ENCODE measurements at places on chromosomes 12 and 14.
A peak's percentile ranks its signal among the peaks of the same experiment; 100 is the strongest.

DNA sequence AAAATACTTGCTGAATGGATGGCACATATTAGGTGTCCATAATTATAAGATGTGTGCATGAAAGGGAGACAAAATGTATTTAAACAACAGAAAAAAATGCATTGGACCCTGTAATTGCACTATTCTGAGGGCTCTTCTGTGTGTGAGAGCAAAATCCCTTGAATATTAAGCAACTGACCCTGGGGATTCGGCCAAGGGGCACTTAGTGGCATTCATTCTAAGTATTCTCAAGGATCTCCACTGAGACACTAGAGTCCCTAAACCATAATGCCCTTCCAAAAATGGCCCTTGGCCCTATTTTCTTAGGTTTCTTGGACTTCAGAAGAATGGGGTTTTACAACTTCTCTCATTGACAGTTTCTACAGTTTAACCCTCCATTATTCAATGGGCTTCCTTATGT lies 388.6 kb downstream of the GLT1D1 start:
- no peak for DNase-seq

DNA sequence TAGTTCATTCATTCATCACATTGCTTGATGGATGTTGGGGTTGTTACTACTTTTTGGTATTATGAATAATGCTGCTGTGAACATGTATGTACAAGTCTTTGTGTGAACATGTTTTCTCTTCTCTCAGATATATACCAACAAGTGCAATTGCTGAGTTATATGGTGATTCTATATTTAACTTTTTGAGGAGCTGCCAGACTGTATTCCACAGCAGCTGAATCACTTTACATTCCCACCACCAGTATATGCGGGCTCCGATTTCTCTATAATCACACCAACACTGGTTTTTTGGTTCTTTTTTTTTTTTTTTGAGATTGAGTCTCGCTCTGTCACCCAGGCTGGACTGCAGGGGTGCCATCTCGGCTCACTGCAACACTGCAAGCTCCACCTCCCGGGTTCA lies 22.2 kb upstream of the PLEKHG6 start:
- no peak for DNase-seq

GRCh38 chr12:111268738-111269572 lies 99.9 kb downstream of the PHETA1 start:
- no peak for DNase-seq

GRCh38 chr12:121138284-121138683 lies 5.6 kb downstream of the P2RX7 start:
- no peak for DNase-seq

- DNase-seq: no peak
Measured at GRCh38 chr12:69837657-69838415, 12.8 kb downstream of the MYRFL start.

GRCh38 chr14:92475037-92475436 lies 38.5 kb upstream of the RIN3 start:
- no peak for DNase-seq

GRCh38 chr14:71465316-71465715 lies 466.9 kb upstream of the RGS6 start:
- DNase-seq: no peak

DNA sequence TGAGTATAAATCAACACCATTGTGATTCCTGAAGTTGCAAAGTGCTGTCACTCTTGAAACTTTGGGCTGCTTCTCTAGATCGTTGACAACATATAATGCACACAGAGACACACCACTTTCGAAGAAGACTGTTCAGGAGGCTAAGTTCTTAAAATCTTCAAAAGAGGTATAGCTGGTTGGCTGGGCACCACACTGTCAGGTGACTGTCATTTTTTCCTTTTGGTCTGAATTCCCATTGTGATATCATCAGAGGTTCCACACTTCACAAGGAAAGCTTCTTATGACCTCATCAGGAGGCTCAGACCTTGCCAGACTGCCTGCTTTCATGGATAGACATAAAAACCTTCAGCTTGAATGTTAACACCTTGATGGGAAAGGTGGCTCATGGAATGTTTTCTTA lies at the start of the genes CAPZA3 and PLCZ1:
Gene CAPZA3 (plus strand): TSS at position 301 of the 400 bp plus-strand sequence. CDS start 150 bp downstream, outside the sequence.
Gene PLCZ1 (minus strand): TSS at position 194 of the 400 bp plus-strand sequence. CDS start 641 bp downstream, outside the sequence.
- no peak for DNase-seq

DNA sequence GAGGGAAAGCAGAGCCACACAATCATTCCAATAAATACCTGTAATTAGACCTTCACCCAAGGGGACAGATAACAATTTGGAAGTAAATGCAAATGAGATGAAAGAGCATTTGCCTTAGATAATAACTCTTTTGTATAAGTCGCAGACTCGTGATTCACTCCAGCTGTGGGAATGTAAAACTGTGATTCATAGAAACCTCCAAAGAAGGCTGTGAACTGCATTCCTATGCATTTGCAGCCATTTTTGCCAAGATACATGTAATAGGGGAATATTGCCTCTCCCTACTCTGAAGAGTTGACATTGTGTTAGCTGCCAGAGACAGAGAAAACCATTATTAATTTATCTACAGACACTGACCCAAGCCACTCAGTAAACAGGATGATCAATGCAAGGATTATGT lies 181.9 kb upstream of the ARHGAP5 start:
- no peak for DNase-seq

DNA sequence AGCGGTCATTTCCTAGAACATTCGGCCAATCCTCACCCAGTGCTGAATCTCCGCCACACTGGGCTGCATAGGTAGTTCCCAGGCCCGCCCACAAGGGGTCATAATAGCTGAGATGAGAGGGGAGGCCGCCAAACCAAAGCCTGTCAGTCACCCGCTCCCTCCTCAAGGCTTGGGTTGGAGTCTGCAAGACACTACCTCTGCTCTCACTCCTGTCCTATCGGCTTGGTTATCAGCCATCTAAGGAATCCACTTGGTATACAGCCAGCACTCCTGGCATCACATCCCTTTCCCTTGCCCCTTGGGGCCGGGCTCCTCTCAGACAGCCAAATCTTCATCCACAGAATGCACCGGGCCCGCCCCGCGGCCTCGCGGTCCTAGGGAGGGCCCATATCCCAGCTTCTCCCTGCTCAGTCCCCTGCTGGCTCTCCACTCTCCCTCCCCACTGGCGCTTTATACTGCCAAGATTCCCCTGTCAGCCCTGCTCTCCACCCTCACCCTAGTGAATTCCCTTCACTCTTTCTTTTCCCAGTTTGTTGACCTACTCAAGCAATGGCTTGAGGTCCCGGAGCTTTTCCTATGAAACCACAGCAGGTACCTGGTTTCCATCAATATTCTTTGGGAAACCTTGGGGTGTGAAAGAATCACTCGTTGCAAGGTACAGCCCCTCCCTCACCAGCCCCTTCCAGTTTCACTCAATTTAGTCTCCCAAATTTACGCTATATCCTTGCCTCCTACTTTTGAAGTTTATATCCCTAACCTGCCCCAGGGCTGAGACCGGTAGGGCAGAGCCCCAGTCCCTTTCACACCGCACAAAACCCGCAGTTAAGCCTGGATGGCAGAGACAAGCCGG lies 1.4 kb downstream of the IFFO1 start:
- DNase-seq: peak; percentile 26

DNA sequence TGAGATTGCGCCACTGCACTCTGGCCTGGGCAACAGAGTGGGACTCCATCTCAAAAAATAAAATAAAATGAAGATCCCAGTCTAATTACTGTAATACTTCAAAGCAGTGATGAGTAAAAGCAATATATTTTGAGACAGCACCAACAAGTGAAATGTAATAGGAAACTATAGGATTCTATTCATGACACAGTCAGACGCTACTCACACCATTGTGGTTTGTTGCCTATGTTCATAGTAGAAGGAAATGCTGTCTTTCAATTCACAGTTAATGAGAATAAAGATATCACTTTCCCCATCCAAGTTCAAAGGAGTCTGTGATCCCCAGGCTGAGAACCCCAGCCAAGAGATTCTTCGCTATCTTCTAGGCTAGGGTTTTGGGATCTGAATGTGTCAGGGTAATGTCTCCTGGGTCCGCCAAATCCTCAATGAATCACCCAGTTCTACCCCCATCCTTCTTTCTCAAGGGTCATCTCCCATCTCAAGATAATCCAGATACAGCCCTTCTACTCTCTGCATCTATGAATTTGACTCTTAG lies 16.6 kb upstream of the DTX1 start:
- no peak for DNase-seq

GRCh38 chr14:78673845-78674244 lies 503.7 kb downstream of the NRXN3 start:
- no peak for DNase-seq

- no peak for DNase-seq
Measured at GRCh38 chr14:42173206-42173605, 566.5 kb downstream of the LRFN5 start.

GRCh38 chr12:13376610-13377373 lies 180.3 kb downstream of the EMP1 start:
- no peak for DNase-seq

DNA sequence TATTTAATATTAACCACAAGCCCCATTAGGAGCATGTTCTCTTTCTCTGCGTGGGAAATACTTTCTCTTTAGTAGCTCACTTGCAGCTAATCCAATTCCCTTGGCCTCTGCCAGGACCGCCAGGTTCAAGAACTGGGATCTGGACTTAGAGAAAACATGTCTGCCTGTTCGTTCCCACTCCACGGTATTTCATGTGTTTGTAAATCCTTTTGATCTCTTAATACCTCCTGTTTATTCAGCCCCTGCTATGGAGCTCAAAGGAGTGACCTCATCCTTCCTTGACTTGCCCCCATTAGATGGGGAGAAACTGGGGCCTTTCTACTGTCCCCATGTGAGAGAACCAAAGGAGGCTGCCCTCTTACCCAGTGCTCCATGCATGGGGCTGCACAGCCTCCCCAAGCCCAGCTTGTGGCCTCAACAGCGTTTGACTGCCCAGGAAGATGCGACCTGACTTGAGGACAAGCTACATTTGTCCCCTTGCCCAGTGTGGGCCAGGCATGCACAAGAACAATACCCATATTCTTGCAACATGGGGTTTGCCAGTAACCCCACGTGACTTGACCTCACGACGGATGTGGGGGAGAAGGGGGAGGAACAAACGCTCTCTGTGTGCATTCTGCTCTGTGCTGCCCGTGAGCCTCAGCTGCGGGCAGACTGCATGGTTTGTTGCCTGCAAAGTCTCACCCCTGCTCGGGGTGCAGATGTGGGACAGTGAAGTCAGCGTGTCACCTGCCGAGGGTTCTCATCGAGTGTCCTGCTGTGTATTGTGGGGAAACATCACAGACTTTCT lies 30.3 kb downstream of the CD9 start:
- DNase-seq: no peak

DNA sequence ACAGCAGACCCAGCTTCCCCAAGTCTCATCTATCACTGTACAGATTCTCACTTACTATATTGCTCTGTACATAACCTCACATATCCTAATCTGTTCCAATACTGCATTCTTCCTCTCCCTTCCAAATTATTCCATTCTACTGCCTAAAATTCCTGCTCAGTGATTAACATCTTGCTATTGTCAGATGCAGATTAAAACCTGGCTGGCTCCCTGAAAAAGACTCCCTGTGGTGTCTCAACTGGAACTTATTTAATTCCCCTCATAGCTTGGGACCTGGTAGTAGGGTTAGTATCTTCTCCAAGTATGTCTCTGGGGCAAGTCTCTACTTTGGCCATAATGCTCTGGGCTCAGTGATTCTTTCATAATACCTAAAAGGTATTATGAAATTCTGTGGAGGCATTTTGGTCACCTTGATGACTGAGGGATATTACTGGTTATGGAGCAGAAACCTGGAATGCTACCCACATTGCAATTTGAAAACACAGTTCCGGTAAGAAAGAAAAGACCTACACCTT lies 55.8 kb downstream of the PAWR start:
- DNase-seq: no peak

- no peak for DNase-seq
Measured at GRCh38 chr12:105384916-105385535, 54.5 kb downstream of the C12orf75 start.

- DNase-seq: no peak
Measured at GRCh38 chr12:53232646-53233461, 845 bp upstream of the RARG start.

- DNase-seq: peak; percentile 75
Measured at GRCh38 chr12:12685305-12685704, 10.7 kb downstream of the GPR19 start.
